ENCODE measurements at places on chromosomes 11 and 22.
A peak's percentile ranks its signal among the peaks of the same experiment; 100 is the strongest.

DNA sequence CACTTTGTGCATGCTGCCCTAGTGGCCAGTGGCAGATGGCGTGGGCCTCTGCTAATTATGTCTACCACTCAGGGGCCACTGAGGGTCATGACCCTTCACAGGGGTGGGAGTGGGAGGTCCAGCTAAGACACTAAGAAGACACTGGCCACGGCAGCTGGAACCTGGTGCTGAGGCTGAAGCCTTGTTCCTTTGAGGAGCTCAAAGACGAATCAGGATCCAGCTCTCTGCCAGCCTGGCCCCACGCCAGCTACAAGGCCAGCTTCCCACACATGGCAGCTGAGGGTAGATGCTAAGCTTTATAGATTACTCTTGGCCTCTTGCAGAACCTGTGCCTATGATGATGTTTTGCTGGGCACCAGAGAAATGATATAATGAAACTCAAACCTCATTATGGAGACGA is 226.3 kb downstream of the DSCAML1 start:
- DNase-seq, result no peak

DNA sequence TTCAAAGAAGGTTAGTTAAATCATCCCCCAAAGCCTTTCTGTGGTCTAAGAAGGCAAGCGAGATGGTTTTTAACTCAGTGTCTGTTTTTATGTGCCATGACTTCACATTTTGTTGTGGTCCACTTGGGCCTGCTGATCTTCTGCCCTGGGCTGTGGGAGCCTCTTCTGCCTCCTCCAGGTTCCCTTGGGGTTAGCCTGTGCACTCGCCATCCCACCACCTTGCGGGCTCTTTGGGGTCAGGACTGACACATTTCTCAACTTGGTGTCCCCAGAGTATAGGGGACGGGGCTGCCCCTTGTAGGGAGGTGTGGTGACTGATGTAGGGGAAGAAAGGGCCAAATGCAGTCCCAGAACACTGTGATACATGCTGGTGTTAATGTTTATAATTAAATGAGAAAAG is 207.0 kb downstream of the TBC1D22A start:
- no peak for DNase-seq

GRCh38 chr11:10371926-10372641 is 67.2 kb downstream of the ADM start:
- no peak for DNase-seq

- no peak for DNase-seq
Measured at GRCh38 chr11:69132301-69132670, 23.4 kb upstream of the SMIM38 start.

DNA sequence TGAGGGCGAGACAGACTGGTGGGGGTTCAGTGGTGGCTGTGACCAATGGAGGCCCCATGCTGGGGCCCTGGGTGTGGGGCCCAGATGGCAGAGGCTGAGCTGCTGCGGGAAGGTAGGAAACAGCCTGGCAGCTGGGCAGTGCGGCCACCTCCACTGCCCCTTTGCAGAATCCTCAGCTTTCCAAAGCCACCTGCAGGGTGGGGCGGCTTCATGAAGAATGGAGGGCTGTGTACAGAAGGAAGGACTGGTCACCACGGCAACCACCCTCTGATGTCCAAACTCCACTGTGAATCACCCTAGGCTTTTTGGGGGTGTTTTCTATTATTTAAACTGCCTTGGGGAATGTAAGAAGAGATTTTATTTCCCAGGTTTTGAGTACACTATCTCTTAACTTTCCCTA is 166.3 kb upstream of the NAV2 start:
- peak; percentile 56 for DNase-seq

DNA sequence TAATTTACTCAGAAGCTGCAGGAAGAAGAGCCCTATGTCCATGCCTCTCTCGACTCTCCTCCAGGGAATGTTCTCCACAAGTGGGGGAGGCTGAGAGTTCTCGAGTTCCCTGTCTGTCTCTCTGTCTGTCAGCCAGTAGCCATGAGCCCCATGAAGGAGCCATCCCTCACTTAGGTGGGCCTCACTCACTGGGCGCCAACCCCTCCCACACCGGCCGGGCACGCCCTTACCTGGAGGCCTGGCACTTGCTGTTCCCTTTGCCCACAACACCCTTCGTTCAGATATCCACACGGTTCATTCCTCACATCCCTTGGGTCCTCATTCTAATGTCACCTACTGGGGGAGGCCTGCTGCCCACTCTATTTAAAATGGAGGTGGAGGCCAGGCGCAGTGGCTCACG is 14.2 kb upstream of the IL10RA start:
- no peak for DNase-seq

GRCh38 chr11:100769617-100770016 is 82.5 kb downstream of the ARHGAP42 start:
- DNase-seq, result no peak

- DNase-seq, result no peak
Measured at GRCh38 chr11:17781221-17781620, 46.6 kb downstream of the KCNC1 start.

Measured in fibroblast of mammary gland (primary cell).